ENCODE measurements at places on chromosomes 5 and 9.
A peak's percentile ranks its signal among the peaks of the same experiment; 100 is the strongest.

DNA sequence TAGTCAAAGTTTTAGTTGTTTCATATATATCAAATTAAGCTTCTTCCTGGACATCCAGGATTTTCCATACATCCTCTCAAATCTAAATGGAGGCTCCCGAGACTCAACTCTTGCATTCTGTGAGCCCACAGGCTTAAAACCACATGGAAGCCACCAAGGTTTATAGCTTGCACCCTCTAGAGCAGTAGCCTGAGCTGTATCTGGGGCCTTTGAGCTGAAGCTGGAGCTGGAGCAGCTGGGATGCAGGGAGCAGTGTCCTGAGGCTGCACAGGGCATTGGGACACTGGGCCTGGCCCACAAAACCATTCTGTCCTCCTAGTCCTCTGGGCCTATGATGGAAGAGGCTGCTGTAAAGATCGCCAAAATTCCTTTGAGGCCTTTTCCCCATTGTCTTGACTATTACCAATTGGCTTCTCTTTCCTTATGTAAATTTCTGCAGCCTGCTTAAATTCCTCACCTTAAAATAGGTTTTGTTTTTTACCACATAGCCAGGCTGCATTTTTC is 151.0 kb downstream of the COX7C start:
- peak; percentile 9 for DNase-seq
- no peaks in the 10 kb centered on the region for H3K36me3 ChIP-seq
- no peak overlapping the region for H3K27ac ChIP-seq
- H3K4me1 ChIP-seq: no peaks in the 10 kb centered on the region
- no peak overlapping the region for H3K4me3 ChIP-seq
- no peaks in the 10 kb centered on the region for H3K27me3 ChIP-seq

GRCh38 chr9:109033941-109034700 is 20.8 kb upstream of the CTNNAL1 start:
- no peaks in the 10 kb centered on the region for H3K27me3 ChIP-seq
- DNase-seq: no peak
- H3K4me3 ChIP-seq: no peak overlapping the region
- no peaks in the 10 kb centered on the region for H3K4me1 ChIP-seq

DNA sequence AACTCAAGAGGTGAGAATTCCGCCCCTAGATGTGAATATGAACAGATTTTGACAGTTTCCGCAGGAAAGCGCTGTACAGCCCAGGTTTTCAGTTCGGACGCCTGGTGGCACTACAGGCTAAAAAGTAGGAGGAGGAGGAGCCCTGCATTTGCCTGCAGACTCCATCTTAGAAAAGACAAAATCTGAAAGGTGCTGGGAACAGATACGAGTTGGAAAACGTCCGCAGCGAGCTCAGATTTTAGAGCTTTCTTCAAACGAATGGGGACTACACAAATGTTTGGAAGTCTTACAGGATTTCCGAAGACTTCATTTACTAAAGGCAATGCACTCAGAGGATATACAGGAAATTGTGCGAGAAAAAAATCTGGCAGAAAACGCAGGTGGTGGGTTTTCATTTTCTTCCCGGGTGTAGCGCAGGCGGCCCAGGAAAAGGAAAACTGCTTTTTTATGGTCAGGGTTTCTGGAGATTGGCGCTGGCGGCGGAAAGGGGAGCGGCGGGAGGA is 9.9 kb upstream of the PCDHB2 start:
- H3K27me3 ChIP-seq: no peaks in the 10 kb centered on the region
- no peak overlapping the region for H3K27ac ChIP-seq
- peak overlapping the region; percentile 44 for H3K4me3 ChIP-seq
- no peaks in the 10 kb centered on the region for H3K36me3 ChIP-seq
- no peaks in the 10 kb centered on the region for H3K4me1 ChIP-seq
- DNase-seq: peak; percentile 37

DNA sequence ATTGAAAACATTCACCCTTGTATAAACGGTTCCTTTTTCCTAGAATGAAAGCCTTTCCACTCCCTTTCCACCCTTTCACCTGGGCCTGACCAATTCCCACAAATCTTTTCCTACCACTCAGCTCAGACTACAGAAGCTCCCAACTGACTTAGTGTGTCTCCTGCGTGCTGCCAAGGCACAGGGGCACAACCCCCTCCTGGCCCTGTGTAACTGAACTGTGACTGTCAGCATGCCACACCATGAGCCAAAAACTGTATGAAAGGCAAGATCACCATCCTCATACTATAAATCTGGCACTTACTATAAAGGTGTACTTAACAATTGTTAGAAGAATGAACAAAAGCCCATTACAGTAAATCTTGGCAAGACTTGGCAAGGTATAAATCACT is 11.5 kb downstream of the NOL8 start:
- no peaks in the 10 kb centered on the region for H3K27me3 ChIP-seq
- DNase-seq: no peak
- H3K36me3 ChIP-seq: peaks cover 17% of the 10 kb centered on the region

DNA sequence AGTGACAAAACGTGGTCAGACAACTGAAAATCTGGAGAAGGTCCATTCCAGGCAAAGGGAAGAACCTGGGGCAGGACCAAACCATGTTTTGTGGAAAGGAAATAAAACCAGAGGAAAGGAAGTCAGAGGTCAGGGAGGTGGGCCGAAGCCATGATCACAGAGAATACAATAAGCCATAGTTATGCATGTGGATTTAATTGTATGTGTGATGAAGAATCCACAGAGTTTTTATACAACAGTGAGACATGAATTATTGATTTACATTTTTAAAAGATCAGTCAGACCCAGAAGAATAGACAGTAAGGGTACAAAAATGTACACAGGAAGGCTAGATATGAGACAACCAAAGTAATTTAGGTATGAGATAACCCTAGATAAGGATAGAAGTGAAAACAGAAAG is 20.8 kb downstream of the TTC33 start:
- no peak overlapping the region for H3K27ac ChIP-seq
- no peaks in the 10 kb centered on the region for H3K4me1 ChIP-seq
- no peak overlapping the region for H3K4me3 ChIP-seq
- H3K27me3 ChIP-seq: no peaks in the 10 kb centered on the region
- H3K36me3 ChIP-seq: no peaks in the 10 kb centered on the region

DNA sequence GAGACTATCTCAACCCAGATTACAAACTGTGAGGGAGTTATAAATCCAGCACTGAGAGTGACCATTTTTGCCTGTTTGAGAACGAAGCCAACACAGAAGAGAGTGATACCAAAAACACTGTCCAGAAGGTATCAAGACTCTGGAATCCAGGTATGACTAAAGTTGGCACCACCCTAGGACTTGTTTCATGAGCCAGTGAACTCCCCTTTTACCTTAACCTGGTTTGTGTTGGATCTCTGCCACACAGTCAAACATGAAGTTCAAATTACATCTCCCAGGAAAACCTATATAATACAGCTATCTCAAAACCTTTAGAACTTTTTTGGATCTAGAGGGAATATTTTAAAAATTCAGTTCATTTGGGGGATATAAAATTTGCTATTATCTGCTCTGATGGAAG is 11.4 kb downstream of the ZBTB5 start:
- no peak for DNase-seq
- no peaks in the 10 kb centered on the region for H3K27me3 ChIP-seq
- H3K36me3 ChIP-seq: no peaks in the 10 kb centered on the region
- H3K4me3 ChIP-seq: no peak overlapping the region
- no peak overlapping the region for H3K27ac ChIP-seq

- H3K4me3 ChIP-seq: no peak overlapping the region
- no peaks in the 10 kb centered on the region for H3K4me1 ChIP-seq
- no peak overlapping the region for H3K27ac ChIP-seq
- no peaks in the 10 kb centered on the region for H3K36me3 ChIP-seq
- DNase-seq: no peak
Observed at GRCh38 chr5:22249209-22249729, 603.9 kb downstream of the CDH12 start.

DNA sequence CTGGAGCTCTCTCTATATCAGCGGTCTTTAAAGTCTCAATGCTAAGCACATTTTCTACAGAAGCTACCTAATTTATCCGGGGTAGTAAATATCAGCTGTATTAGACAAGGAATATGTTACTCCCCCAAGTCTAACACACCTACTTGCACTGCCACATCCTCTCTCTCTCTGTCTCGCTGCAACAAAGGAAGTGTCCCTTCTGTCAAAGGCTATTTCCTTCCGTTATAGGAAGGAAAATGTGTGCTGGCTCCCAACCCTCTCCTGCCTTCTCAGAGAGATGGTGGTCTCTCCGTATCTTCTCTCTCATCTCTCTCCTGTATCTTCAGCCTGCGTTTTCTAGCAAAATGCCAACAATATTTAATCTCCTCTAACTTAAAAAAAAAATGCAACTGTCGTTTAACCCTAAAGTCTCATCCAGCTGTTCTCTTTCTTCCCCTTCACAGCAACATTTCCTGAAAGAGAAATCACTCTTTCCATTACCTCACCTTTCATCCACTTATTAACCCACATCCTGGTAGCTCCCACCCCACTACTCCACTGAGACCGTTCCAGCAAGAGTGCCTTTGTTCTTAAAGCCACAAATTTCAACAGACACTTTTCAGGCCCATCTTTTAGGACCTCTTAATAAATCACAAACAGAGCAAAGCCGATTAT is 2.3 kb downstream of the TTF1 start:
- H3K4me1 ChIP-seq: no peaks in the 10 kb centered on the region
- no peak overlapping the region for H3K4me3 ChIP-seq
- H3K27ac ChIP-seq: no peak overlapping the region
- no peak for DNase-seq

DNA sequence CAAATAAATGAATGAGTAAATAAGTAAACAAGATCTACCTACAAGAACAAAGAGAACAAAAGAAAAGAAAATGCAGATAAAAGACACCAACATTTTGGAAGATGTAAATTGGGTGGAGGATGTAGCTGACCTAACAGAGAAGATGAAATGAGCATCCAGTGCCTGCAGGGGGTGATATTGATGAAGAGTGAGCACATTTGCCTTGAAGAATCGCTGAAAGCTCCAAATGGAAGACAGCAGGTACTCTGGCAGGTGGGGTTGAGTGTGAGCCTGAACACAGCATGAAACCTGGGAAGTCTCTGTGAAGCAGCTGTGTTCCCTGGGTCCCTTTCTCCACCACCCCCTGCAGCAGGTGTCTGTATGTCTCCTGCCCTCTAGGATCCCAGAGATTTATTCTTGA is 125.6 kb downstream of the NXNL2 start:
- no peak overlapping the region for H3K4me3 ChIP-seq
- no peaks in the 10 kb centered on the region for H3K4me1 ChIP-seq
- peak; percentile 52 for DNase-seq
- H3K36me3 ChIP-seq: no peaks in the 10 kb centered on the region
- no peak overlapping the region for H3K27ac ChIP-seq

DNA sequence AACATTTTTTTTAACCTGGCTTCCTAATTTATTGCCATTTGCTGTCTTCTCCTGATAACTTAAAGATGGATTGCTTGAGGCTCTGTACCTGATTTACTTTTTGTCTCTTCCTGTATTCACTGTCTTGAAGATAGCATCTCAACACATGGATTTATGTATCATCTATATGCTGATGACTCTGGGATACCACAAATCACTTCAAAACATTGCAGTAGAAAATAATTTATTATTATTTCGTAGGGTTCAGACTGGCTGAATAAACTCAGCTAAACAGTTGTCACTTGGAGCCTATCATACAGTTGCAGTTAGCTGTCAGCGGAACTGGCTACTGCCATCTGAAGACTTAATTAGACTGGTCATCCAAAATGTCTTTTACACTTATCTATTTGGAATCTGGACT is 1025.2 kb upstream of the CDH18 start:
- no peak for DNase-seq
- H3K27ac ChIP-seq: no peak overlapping the region

- H3K27me3 ChIP-seq: no peaks in the 10 kb centered on the region
- DNase-seq: no peak
- no peaks in the 10 kb centered on the region for H3K36me3 ChIP-seq
- no peaks in the 10 kb centered on the region for H3K4me1 ChIP-seq
- H3K4me3 ChIP-seq: no peak overlapping the region
Observed at GRCh38 chr9:137648396-137648795, 29.6 kb downstream of the EHMT1 start.

DNA sequence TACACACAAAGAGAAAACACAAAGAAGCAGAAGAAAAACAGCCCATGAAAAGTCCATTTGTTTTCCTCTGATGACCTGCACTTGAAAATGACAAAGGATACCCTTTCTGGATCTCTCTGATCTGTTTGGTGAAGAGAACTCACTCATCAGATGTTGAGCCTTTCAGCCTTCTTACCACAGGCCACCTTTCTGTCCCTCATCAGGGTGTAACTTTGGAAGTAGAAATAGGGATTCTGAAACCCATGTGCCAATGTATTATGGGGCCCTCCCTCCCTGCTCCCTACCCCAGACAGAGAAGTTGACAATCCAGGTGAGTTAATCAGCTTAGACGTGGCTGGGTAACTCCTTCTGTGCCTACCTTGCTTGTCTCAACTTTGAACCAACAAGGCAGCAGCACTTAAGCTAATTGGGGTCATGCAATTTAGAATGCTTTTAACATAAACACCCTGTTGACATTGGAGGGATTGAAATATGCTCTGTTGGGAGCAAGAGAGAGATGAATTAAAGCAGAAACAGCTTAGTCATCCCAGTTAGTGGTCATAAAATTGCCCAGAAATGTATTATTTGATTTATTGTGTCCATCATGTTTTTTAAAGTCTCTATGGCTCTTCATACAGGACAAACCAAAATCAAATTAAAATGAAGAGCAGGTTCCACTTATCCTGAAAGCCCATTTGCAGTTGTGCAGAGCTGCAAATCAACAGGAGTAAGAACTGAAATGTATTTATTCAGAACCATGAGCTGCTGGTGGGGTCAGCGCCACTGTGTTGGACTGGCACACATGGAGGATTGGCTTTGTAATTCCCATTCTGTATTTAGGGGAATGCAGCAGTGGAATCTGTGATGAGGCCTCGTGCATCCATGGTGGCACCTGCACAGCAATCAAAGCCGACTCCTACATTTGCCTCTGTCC is 132.0 kb downstream of the LIFR start:
- H3K27ac ChIP-seq: no peak overlapping the region
- H3K27me3 ChIP-seq: no peaks in the 10 kb centered on the region
- no peak for DNase-seq

DNA sequence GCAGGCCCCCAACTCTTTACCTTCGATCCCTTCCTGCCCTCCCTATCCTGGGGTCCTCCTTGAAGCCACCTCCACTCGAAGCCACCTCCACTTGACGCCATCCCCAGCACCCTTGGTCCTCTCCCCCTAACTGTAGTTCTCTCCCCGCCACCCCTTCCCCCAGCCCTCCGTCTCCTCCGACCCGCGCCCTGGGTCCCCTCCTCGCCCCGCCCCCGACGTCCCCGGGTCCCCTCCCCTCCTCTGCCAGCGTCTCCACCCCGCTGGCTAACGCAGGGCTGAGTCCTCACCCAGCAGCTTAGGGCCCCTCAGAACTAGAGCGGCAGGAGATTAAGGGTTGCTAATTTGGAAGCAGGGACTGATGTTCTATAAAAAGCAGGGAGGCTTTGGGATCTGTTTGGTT is 30.6 kb upstream of the ANKRD33B start:
- H3K4me3 ChIP-seq: no peak overlapping the region
- H3K27me3 ChIP-seq: no peaks in the 10 kb centered on the region
- no peaks in the 10 kb centered on the region for H3K4me1 ChIP-seq
- H3K27ac ChIP-seq: no peak overlapping the region
- H3K36me3 ChIP-seq: no peaks in the 10 kb centered on the region
- no peak for DNase-seq

GRCh38 chr9:112338561-112338960 is 5.1 kb upstream of the PTBP3 start:
- no peak for DNase-seq
- H3K4me3 ChIP-seq: no peak overlapping the region
- H3K4me1 ChIP-seq: peaks cover 1% of the 10 kb centered on the region
- H3K36me3 ChIP-seq: no peaks in the 10 kb centered on the region

GRCh38 chr9:86508208-86508903 is 154.1 kb upstream of the TUT7 start:
- no peaks in the 10 kb centered on the region for H3K4me1 ChIP-seq
- H3K4me3 ChIP-seq: no peak overlapping the region
- H3K36me3 ChIP-seq: no peaks in the 10 kb centered on the region

- no peaks in the 10 kb centered on the region for H3K27me3 ChIP-seq
- H3K36me3 ChIP-seq: peaks cover 1% of the 10 kb centered on the region
- H3K4me1 ChIP-seq: peaks cover 2% of the 10 kb centered on the region
- no peak for DNase-seq
Observed at GRCh38 chr9:97594381-97594921, 38.7 kb downstream of the TSTD2 start.
